Lower lobe of right lung (tissue), 2 donors: ENCODE measurements at places on chromosomes 7 and 10. TPM values are rescaled to one million over a fixed set of nuclear protein-coding genes. Genes with fewer than 3 reads are reported as not detected.

Gene HMX3
- total RNA-seq: not detected

Gene CPA2
- total RNA-seq: not detected

Gene C10orf90
- total RNA-seq: not detected

Gene INSYN2A
- not detected for total RNA-seq

Gene ST8SIA6
- 12.5 TPM for total RNA-seq

Gene GJD4
- total RNA-seq: not detected

Gene SLC16A9
- total RNA-seq: 0.83 TPM

Gene H2BK1
- not detected for total RNA-seq

Gene FAM237B
- not detected for total RNA-seq

Gene FKBP6
- total RNA-seq: 0.47 TPM

Gene PTPN20
- 4.0 TPM for total RNA-seq

Gene SUN3
- not detected for total RNA-seq

Gene HOXA11
- not detected for total RNA-seq

Gene ANKRD2
- total RNA-seq: 0.35 TPM

Gene HGF
- total RNA-seq: 17.2 TPM

Gene DYNC1I1
- total RNA-seq: 1.3 TPM

Gene PTF1A
- not detected for total RNA-seq

Gene TBXAS1
- 92.6 TPM for total RNA-seq

Gene ICA1
- total RNA-seq: 19.5 TPM

Gene CRPPA
- total RNA-seq: 3.0 TPM

Gene CACNA2D1
- total RNA-seq: 12.5 TPM

Gene NKX6-2
- total RNA-seq: not detected

Gene HOXA1
- 0.77 TPM for total RNA-seq

Gene CDK14
- 58.6 TPM for total RNA-seq

Gene CASD1
- total RNA-seq: 27.3 TPM

Gene PTN
- total RNA-seq: 6.3 TPM

Gene KCND2
- total RNA-seq: 0.38 TPM

Gene SHOC2
- total RNA-seq: 60.9 TPM

Gene TMEM139
- total RNA-seq: 25.9 TPM

Gene MYL10
- not detected for total RNA-seq

Gene SPDYE2B
- not detected for total RNA-seq

Gene ITPRIP
- 37.0 TPM for total RNA-seq

Gene COG5
- 49.1 TPM for total RNA-seq

Gene ZEB1
- 46.4 TPM for total RNA-seq

Gene TEX47
- total RNA-seq: not detected

Gene RPS24
- total RNA-seq: 1,077 TPM

Gene ARMS2
- total RNA-seq: not detected

Gene ASIC3
- total RNA-seq: 3.7 TPM

Gene NRG3
- 2.6 TPM for total RNA-seq

Gene CTTNBP2
- total RNA-seq: 6.6 TPM

Gene LAMB1
- total RNA-seq: 104 TPM

Gene SAP25
- total RNA-seq: 10.6 TPM

Gene BICC1
- total RNA-seq: 11.0 TPM

Gene PODXL
- 116 TPM for total RNA-seq

Gene ACSL5
- 81.1 TPM for total RNA-seq

Gene CFAP70
- 11.3 TPM for total RNA-seq

Gene PLAC9
- 38.0 TPM for total RNA-seq

Gene LIPK
- not detected for total RNA-seq

Gene SUGCT
- 1.7 TPM for total RNA-seq

Gene SCART1
- 2.4 TPM for total RNA-seq

Gene MYO3A
- total RNA-seq: 0.44 TPM

Gene ABHD11
- total RNA-seq: 21.1 TPM
